ENCODE measurements at places on chromosomes 2 and 18.

DNA sequence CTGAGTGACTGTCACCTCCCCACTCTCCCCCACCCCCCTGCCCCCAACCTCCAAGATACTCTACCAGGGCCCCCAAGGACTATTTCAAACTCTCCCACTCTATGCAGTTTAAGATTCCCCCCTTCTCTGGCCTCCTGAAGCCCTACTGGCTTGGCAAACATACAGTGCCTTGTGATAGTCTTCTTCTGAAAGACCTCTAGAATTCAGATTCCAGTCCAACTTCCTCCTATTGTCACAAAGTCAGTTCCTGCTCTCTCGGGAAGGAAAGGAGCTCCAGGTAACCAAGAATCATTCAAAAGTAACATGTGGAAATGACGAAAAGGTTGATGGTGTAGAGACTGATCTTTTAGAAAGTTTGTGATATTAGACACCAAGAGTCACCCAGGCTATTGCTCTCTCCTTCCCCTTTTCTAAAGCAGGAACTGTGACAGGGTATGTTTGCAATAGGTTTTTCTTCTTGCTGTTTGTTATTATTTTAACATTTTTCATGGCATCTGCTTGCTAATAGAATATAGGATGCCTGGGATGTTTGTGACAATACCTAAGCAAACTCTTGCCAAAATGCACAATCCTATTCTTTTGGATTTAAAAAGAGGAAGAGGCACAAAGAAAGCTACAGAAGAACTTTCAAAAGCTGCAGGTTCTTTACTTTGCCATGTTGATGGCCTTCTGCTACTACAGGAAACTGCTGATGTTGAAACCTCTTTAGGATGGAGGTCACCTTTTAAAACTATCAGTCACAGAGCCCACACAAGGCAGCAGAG, 93.5 kb upstream of the MGAT4A start:
- DNase-seq = no peak

DNA sequence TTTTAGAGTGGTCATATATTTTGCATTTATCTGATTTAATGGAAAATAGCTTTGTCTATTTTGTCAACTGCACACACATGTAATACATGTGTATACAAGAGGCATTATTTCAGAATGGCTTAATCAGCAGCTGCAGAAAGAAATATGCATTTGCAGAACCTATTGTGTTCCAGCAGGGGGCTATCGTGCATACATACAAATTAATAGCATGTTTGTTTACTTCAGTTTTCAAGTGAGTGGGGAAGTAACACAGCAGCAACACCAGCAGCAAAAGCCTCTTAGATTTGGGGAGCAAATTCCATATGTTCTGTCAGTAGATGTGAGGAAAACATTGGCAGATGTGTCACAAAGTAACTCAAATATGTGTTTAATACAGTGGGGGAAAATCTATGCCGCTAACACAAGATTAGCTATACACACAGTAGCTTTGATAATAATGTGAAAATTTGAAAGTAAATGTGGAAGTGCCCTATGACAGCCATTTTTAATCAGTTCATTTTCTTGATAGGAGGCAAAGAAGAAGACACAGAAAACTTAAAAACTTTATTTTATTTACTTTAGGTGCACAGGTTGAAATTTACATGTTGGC, 218.1 kb downstream of the WDR7 start:
- peak; percentile 69 for DNase-seq

DNA sequence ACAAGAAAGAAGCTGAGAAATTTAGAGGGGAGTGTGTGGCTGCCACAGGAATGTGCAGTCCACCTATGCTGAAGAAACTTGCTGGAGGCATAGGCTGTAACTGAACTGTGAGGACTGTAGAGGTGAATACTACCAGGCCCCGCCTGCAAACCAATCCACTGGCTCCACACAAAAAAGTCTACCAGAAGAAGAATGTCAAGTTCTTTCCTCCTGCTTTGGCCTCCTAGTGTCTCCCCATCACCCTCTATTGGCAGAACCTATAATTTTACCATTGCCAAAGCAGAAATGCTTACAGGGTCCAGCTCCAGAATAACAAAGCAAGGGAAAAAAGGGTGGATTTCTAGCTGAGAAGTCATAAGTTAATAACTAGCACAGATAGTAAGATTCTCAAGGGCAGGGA, 5.9 kb upstream of the ATP5MC3 start:
- no peak for DNase-seq

DNA sequence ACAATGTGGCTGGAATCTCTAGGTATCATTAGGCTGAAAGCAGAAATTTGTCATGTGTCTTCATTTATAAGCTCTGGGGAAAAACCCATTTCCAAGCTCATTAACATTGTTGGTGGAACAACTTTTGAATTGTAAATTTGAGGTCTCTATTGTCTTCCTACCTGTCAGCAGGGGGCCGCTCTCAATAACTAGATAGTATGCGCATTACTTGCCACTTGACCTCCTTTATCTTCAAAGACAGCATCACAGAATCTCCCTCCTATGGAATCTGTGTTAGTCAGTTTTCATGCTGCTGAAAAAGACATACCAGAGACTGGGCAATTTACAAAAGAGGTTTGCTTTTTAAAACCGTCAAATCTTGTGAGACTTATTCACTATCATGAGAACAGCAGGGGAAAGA, 223.1 kb downstream of the CALCRL start:
- no peak for DNase-seq

- no peak for DNase-seq
Measured at GRCh38 chr2:191559569-191559968, 118.4 kb upstream of the NABP1 start.

DNA sequence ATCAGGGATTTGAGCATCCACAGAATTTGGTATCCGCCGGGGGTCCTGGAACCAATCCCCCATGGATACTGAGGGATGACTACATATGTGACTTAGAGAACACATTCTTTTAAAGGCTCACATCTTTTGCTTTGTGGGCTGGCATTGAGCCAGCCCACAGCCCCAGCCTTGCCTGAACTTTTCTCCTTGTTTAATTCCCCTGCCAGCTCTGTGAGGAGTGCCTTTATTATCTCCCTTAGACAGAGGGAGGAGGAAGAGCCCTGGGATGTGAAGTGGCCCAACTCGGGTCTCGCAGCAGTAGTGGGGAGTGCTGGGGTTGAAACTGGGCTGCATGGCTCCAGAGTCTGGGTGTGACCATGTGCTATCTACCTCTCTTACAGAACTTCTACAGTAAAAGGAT, 7.6 kb downstream of the TTC39C start:
- DNase-seq = no peak

DNA sequence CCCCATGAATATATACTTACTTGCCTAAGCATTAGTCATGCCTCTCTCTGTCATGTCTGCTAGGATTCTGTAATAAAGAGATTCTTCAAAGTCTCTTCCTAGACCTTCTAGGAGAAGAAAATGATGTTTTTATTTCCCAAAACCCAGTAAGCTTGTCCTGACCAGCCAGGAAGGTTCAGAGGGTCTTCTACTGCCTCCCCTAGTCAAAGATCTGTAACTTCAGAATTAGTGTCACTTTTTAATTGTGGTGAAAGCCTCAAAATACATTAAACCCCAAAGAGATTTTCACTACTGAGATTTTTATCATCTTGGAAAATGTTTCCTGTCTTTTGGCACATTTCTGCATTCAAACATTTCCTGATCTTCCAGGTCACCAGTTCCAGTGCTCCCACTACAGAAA, 232.9 kb upstream of the STK17B start:
- DNase-seq = no peak

GRCh38 chr2:20633794-20634506, 16.9 kb downstream of the HS1BP3 start:
- DNase-seq = peak; percentile 76

DNA sequence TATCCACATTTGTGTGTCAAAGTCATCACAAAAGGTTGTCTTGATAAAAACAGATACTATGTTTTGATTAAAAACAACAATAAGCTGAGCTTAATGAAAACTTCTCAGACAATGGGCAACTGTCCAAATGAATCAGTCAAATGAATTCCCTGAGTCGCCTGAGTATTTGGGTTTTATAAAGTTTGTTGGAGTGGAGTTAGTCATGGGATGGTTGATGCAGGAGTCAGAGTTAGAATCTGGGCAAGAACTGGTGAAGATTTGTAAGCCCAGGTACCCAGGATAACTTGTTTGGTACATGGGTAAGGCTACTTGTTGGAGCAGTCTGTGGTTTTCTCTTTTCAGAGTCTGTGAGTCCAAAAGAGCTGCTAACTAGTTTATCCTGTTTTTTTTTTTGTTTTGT, 34.4 kb upstream of the RAPGEF4 start:
- peak; percentile 80 for DNase-seq

DNA sequence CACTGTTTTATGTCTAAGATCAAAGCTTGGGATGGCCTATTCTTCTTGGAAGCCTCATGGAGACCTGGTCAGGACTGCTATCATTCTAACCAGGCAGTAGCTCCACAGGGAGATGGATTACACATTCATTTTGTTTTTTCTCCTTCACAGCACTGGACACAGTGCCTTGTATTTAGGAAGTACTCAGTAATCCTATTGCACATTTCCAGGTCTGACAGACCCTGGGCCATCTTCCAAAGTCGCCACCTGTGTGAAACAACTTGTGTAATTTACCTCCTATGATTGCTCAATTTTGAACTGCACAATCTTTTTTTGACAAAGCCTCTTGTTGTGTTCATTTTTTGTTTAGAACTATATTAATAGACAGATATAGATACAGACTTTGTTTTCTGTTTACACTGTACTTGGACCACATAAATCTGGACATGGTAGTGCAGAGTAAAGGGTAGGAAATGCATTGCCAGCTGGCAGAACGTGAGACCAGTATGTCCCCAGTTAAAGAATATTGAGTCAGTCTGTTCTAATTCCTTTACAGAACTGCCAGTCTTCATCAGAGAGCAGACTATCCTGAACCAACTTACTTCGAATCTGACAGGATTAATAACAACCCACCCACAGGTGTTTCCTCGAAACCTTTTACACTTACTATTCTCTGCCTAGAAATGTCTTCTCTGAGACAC, 277.8 kb upstream of the CYRIA start:
- no peak for DNase-seq

Data from dermis microvascular lymphatic vessel endothelial cell (primary cell).